Hematopoietic multipotent progenitor cell (in vitro differentiated cells): ENCODE measurements at places on chromosomes 7 and 10.

- no peak for DNase-seq
Measured at GRCh38 chr7:29839302-29839701, 33.0 kb downstream of the WIPF3 start.

DNA sequence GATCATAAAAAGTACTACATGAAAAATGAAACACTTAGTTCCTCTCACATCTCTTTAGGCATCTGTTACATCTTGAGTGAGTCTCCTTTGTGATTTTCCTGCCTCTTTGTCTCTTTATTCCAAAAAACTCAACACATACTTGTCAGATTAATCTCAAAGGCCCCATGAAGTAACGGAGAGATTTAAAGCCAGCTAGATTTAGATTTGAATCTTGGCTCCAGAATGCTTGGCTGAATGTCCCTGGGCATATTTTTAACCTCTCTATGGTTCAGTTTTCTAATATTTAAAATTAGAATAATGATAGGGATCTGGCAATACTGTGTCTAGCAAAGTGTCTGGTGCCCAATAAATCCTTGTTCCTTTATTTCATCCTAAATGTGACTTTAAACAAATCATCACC, 140.0 kb downstream of the DGKB start:
- DNase-seq: no peak

DNA sequence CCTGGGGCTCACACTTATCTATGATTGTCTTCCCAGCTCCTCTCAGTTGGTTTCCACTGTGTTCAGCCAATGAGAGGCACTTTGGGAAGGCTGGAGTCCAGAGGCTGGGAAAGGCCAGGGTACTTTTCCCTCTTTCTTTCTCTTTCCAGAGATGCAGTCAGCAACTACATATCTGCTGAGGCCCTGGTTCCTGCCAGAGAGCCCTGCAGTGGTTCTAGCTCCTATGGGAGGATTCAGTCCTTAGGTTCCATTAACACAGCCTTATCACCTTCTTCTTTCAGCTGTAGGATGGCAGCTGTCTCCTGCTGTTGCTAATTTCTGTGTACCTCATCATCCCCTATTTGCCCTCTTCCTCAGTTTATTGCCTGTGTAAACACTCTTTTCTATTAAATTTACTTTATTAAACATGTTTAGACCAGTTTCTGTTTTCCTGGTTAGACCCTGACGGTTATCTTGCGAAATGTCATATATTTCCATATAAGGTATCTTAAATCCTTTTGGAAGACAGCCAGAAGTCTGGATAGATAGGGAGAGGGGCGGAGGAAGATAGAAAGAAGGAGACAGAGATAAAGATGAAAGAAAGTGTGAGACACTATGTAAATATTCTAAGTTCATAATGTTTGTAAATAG, 100.3 kb downstream of the HGF start:
- no peak for DNase-seq

DNA sequence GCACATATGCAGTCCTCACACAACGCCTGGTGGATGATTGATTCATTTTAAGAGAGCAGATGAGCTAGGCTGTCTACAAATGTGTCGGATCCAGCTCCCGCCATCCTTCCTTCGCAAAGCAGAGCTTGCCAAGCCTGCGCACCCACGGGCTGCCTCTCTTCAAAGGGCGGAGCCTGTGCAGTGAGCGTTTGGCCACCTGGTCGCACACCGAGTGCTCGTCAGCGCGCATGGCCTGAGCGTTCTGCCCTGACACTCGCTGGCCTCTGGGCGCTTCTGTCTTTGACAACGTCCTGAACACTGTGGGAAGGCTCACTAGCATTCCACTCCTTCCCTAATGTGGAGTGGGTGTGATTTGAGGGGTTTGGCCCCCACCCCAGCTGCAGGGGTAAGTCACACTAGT, 47.1 kb upstream of the TMEM72 start:
- DNase-seq: no peak

- no peak for DNase-seq
Measured at GRCh38 chr7:82438521-82438920, 5.1 kb downstream of the CACNA2D1 start.

GRCh38 chr10:131452926-131453720, 141.6 kb upstream of the TCERG1L start:
- DNase-seq: no peak

DNA sequence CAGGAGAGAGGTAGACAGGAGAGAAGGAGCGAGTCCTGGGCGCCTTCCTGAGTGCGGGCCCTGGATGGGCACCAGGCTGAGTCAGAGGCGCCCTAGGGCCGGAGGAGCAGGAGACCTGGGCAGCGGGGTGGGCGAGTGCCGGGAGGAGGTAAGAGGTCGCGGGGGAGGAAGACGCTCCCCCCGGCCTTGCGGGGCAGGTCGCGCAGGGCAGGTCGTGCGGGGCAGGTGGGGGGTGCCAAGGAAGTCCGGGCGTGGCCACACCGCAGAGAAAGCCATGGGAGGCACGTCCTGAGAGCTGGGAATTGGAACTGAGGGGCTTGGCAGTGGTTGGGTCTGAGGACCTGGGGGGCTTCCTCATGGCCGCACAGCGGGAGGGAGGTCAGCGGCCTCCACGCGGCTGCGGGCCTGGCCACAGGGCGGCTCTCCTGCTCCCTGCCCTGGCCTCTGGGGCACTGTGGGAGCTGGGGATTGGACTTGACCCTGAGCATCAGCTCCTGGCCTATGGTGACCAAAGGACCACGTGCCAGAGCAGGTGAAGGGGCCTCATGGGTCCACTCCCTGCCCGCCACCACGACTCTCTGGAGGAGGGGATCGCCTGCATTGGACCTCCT, 935 bp downstream of the MMP21 start:
- DNase-seq: no peak

DNA sequence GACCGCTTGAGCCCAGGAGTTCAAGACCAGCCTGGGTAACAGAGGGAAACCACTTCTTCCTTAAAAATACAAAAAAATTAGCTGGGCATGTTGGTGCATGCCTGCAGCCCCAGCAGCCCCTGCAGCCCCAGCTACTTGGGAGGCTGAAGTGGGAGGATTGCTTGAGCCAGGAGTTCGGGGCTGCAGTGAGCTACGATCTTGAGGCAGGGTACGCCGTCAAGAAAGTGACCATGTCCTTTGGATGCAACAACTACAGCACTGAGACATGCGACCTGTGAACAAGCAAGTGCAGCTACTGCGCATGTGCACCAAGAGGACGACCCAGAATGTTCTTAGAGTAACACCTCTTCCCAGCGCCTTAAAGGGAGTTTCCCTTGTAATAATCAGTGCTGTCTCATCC, 66.6 kb upstream of the ZNF479 start:
- DNase-seq: no peak

DNA sequence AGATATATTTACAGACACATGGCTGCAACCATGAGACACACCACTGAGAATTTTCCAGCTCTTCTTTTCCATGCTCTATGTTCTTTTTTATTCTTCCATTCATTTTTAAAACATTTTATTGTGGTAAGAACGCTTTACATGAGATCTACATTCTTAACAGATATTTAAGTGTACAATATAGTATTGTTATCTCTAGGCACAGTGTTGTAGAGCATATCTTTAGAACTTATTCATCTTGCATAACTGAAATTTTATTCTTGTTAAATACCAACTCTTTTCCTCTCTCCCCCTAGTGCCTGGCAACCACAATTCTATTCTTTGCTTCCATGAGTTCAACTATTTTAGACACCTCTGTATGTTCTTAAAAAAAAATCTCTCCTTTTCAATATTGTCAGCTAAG, 67.1 kb upstream of the HABP2 start:
- no peak for DNase-seq

GRCh38 chr7:81094952-81095351, 176.1 kb upstream of the SEMA3C start:
- no peak for DNase-seq

DNA sequence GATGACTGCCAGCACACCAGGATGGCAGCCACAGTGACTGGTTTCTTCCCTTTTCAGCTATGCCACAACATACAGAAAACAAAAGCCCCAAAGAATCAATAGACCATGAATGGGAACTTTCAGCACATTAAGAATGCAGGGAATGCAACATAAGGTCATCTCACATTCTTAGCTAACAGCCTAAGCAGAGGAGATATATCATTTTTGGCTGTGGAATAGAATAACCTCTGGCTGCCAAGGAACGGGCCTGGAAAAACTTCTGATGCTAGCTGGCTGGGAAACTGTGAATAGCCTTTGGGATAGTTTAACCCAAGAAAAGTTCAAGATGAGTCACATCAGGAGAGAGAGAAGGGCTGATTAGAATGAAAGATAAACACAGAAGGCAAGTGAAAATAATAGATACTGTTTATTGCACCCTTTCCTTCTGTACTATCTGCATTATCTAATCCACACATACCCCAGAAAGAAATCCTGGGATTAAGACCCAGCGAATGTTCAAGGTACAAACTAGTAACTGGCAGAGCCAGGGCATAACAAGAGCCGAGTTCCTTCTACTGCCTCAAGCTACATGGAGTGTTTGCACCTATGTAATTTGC, 169.2 kb downstream of the SEMA3A start:
- no peak for DNase-seq

GRCh38 chr10:78953113-78953798, 115.5 kb upstream of the ZMIZ1 start:
- DNase-seq: peak; percentile 68

DNA sequence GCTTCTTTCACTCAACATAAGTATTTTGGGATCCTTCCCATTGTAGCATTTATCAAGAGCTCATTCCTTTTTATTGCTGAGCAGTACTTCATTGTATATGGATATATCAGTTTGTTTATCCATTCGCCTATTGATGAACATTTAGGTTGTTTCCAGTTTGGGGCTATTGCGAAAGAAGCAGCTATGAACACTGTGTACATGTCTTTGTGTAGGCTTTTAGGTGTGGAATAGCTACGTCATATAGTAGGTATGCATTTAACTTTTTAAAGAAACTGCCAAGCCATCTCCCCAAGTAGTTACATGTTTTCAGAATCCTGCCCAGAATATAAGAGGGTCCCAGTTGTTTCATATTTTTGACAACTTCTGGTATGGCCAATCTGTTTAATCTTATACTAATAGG, 468.1 kb downstream of the IPMK start:
- no peak for DNase-seq

DNA sequence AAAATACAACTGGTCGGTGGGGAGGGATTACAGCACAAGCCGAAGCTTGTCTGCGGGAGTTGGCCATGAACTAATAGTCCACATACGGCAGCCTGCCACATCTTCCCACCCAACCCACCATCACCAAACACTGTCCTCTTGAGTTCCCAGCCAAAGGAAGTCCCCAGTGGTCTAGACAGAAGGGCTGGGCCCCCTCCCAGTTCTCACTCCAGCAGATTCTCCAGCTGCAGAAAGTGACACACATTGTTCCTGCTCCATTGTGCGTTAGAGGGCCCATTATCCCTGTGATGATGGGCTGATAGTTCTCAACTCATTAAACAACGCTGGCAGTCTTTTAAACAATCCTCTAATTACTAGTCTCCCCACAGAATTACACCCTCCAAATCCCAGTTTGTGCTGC, 148.0 kb downstream of the FGFR2 start:
- DNase-seq: no peak

DNA sequence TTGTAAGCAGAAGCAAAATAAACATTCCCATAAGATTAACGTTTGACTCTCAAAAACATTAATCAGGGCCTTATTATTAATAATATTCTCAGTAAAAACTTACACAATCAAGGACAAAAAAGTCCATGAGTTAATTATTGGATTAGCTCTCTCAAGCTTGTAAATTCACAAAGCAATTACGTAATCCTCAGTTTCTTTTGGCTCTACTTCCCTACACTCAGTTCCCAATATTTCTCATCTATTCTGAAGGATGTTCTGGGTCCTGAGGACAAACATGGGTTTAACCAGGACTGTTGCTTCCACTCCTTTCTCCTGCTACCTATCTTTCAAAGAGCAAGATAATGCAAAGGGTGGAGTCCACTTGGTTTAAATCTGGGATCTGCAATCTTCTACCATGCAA, 15.1 kb downstream of the FBXL13 start:
- no peak for DNase-seq

- no peak for DNase-seq
Measured at GRCh38 chr7:43876976-43877745, 7.8 kb upstream of the MRPS24 start.

DNA sequence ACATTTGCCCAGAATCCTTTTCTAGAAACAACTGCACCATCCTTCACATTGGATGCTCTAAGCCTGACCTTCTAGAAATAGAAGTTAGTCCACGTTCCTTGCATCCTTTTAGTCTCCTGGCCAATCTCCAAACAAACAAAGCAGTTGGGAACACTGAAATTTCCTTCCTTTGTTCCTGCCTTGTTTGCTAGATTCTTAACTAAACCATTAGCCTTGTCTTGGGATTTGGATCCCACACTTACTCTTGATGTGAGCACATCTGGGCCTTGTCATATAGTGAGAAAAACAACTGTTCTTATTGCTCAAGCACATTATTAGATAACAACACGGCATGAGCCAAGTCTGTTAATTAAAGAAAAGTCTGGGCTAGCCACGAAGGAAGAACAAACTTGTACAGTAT, 319.3 kb upstream of the GHITM start:
- no peak for DNase-seq

GRCh38 chr10:47438857-47439474, 44.9 kb downstream of the ANXA8 start:
- peak; percentile 49 for DNase-seq

- no peak for DNase-seq
Measured at GRCh38 chr10:53978301-53978700, 822.7 kb downstream of the PCDH15 start.

DNA sequence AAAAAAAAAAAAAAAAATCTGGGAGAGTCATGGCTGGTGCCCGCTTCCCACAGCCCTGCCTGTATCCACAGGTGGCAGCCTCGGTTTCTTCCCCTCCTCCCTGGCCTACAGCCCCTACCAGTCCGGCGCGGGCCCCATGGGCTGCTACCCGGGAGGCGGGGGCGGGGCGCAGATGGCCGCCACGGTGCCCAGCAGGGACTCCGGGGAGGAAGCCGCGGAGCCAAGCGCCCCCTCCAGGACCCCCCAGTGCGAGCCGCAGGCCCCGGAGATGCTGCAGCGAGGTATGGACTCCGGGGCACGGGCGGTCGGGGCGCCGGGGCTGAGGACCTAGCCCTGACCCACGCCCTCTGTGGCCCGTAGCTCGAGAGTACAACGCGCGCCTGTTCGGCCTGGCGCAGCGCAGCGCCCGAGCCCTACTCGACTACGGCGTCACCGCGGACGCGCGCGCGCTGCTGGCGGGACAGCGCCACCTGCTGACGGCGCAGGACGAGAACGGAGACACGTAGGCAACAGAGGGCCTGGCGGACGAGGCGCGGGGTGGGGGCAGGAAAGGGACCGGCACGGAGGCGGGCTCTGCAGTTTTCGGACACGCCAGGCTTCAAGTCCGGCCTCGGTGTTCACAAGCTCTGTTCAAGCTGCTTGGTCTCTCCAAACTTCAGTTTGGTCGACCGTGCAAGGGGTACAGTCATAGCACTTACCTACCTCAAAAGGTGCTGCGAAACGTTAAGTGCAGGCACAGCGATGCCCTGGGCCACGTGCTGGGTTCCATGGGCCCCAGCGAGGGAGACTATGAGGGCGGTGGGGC, 3.9 kb downstream of the NFKB2 start:
- peak; percentile 90 for DNase-seq

DNA sequence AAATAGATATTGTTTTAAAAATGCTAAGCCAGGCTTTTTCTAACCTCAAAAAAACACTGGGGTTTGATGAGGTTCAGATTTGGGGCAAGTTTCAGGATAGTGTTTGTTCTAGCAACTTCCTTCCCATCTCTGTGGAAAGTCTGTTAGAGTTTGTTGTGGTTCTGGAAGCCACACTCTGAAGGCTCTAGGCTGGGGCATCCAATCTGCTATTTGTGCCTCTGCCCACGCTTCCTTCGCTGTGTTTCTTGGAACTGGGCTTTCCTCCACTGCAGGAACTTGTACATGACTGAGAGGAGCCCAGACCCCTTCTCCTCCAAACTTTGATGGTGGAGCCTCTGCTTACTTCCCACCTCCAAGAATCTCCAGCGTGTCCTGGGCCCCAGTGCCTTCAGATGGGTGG, 108.5 kb upstream of the SLC25A13 start:
- DNase-seq: no peak
